ENCODE measurements at places on chromosomes 4 and X.

DNA sequence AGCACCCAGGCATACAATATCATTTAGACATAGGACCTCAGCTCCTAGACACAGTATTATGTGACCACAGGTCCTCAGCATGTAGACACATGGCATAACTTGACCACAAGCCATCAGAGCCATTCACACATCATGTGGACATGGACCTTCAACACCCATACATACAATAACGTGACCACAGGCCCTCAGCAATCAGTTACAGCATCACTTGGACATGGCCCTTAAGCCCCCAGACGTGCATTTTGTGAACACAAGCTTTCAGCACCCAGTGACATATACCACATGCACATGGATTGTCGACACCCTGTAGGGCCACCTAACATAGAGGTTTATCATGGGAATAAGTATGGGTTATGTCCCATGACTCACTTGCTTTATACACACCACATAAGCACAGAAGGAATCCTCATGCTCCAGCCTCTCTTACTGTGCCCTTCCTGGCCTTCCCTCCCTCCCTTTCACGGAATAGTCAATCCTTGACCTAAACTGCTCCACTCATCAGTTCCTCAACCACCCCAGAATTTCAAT, 1.9 kb downstream of the TSPYL2 start:
- DNase-seq: no peak

DNA sequence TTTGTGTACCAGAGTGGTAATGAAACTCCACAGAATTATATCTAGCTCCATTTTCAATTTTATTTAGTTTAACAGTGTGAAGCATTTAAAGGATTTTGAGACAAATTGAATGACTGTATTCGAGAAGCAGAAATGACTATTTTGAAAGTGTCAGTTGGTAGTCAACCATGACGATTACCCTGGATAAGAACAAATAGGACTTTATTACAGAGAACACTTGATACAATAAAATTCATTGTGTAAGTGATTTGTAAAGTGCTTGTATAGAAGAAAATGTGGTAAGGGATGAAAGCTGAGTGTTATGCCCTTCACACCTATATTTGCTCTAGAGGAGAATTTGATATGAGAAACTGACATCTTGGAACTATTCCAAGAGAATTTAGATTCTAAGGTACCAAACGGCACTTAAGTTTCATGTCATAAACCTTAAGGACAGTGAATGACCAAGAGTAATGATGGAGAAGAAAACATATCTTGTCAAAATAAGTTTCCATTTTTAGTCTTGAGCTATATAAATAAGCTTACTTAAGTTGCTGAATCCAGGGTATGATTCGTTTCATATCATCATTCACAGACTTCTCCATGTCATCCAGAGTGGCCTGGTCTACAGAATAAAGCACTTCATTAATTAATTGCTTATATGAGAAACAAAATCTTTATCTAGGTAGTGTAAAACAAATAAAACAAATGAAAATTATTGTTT, 34.6 kb downstream of the MED14 start:
- DNase-seq: no peak

DNA sequence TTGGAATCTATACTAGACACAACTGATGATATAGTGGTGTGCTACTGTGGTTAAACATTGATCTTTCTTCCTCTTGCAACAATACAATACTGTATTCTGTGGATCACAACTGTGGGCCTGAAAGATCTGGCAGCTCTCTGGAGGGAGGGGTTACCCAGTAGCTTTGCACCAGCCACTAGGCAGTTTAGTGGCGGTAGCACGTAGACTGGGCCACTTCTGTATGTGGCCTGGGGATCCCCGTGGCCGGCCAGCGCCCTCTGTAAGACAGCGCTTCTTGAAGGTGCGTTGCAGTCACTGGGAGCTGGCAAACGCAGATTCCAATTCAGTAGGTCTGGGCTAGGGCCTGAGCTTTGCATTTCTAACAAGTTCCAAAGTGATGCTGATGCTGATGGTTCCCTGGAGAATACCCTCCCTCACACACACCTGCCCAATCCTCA, 168.6 kb downstream of the MGST2 start:
- no peak for DNase-seq

GRCh38 chr4:96035727-96036126, 195.8 kb downstream of the PDHA2 start:
- no peak for DNase-seq

- peak; percentile 75 for DNase-seq
These were observed 22.2 kb downstream of the JADE1 start for GRCh38 chr4:128831531-128832242.

- no peak for DNase-seq
These were observed 3.4 kb upstream of the GK start for GRCh38 chrX:30649859-30650258.

- peak; percentile 76 for DNase-seq
These were observed 94.3 kb downstream of the DDIT4L start for GRCh38 chr4:100095729-100096595.

GRCh38 chr4:1402516-1403091, 3.6 kb downstream of the NKX1-1 start:
- no peak for DNase-seq

- DNase-seq: peak; percentile 25
These were observed 103.6 kb downstream of the COMMD8 start for GRCh38 chr4:47359891-47360290.

- DNase-seq: no peak
These were observed 69.6 kb downstream of the HUWE1 start for GRCh38 chrX:53616946-53617345.

DNA sequence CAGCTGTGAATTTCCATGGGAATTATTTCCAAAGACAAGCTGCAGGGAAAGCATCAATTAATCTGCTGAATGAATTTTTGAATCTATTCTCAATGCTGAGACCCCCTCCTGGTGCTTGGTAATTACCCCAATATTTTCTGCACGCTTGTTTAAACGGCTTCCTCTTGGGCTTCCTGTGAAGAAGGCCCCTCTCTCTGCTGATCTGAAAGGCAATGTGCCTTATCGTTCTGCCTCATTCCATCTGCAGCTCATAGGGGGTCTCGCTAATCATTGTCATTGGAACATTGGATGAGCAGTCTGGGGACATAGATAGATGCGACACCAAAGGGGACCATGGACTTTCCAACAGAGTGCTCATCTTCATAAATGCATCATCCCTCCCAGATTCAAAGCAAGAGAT, 851.6 kb downstream of the PDHA2 start:
- DNase-seq: no peak

- DNase-seq: no peak
These were observed 196.8 kb upstream of the ATP6AP2 start for GRCh38 chrX:40383969-40384368.

- no peak for DNase-seq
These were observed 45.5 kb downstream of the JAKMIP1 start for GRCh38 chr4:6154875-6155274.

DNA sequence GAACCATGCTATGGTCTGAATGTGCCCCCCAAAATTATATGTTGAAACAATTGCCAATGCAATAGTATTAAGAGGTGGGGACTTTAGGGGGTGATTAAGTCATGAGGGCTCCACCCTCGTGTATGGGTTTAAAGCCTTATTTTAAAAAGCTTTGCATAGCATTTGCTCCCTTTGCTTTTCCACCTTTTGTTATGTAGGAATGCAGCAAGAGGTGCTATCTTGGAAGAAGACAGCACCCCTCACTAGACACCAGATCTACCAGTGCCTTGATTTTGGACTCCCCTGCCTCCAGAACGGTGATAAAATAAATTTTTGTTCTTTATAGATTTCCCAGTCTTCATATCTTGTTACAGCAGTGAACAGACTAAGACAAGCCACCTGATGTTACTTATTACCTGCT, 23.3 kb upstream of the NPNT start:
- DNase-seq: no peak

GRCh38 chr4:168744021-168744420, 247.2 kb downstream of the PALLD start:
- peak; percentile 88 for DNase-seq

GRCh38 chr4:81472281-81473182, 825 bp upstream of the RASGEF1B start:
- peak; percentile 44 for DNase-seq

- no peak for DNase-seq
These were observed 2246.0 kb downstream of the ARAP2 start for GRCh38 chr4:33998291-33998690.

GRCh38 chr4:66564901-66565651, 894.8 kb upstream of the EPHA5 start:
- peak; percentile 96 for DNase-seq

DNA sequence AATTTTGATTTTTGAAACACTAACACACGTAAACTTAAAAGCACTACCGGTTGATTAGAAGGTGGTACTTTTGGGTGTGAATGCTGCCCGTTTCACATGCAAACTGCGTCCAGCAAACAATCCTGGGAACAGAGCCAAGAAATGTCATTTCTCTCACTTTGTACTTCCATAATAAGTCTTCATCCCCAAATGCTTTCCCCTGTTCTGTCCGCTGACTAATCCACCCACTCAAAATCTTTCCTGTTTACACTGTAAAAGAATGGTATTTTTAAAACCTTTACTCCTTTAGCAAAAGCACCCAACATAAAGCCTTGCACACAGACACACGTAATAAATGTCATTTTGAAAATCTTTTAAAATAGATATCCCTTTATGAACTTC, 39.1 kb upstream of the PDLIM5 start:
- DNase-seq: peak; percentile 71

GRCh38 chr4:152072906-152073305, 312.1 kb upstream of the GATB start:
- no peak for DNase-seq
